ENCODE measurements at places on chromosomes 12 and 14. TPM values are rescaled to one million over a fixed set of nuclear protein-coding genes. Genes with fewer than 3 reads are reported as not detected.

EXOC3L4 gene
- not detected for total RNA-seq

ALDH1L2 gene
- 0.47 TPM for total RNA-seq

- H3K27ac ChIP-seq = no peak overlapping the region
- H3K4me1 ChIP-seq = peaks cover 31% of the 10 kb centered on the region
- H3K36me3 ChIP-seq = peaks cover 40% of the 10 kb centered on the region
- no peaks in the 10 kb centered on the region for H3K27me3 ChIP-seq
Observed at GRCh38 chr12:70321191-70321590, 44.9 kb upstream of the KCNMB4 start.

DNA sequence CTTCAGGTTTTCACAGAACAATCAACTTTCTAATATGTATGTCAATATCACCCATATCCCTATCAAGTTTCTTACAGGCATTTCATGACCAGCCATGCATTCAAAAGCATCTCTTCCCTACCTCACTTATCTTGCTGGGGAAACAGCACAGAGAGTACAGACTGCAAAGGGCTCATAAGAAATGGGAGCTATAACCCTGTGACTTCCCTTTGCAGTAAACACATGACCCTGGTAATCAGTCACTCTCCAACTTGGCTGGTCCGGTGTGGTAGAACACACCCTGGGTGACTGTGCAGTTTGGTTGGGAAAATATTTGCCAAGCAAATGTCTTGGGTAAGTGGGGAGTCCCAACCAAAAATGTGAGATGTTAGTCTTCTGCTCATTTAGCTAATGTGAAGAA is 49.4 kb upstream of the TMCC3 start:
- H3K4me1 ChIP-seq = no peaks in the 10 kb centered on the region
- no peak for DNase-seq
- H3K27me3 ChIP-seq = peaks cover 1% of the 10 kb centered on the region

GRCh38 chr14:37197421-37198272 is at the start of gene MIPOL1:
Gene MIPOL1, plus strand, starts transcription at chr14:37197937. Its CDS starts 49,952 bp downstream, at chr14:37247889.
- peaks cover 14% of the 10 kb centered on the region for H3K4me1 ChIP-seq
- no peaks in the 10 kb centered on the region for H3K36me3 ChIP-seq
- no peak within 1 kb of the TSS for H3K27ac ChIP-seq
- peaks cover 14% of the 10 kb centered on the region for H3K27me3 ChIP-seq
- peak within 1 kb of the TSS; percentile 46 for H3K4me3 ChIP-seq

TXNDC16 gene
- total RNA-seq = 7.1 TPM

- no peaks in the 10 kb centered on the region for H3K4me1 ChIP-seq
- H3K4me3 ChIP-seq = no peak overlapping the region
- H3K27me3 ChIP-seq = no peaks in the 10 kb centered on the region
- DNase-seq = no peak
Observed at GRCh38 chr12:7118881-7119280, 9.8 kb downstream of the RBP5 start.

DNA sequence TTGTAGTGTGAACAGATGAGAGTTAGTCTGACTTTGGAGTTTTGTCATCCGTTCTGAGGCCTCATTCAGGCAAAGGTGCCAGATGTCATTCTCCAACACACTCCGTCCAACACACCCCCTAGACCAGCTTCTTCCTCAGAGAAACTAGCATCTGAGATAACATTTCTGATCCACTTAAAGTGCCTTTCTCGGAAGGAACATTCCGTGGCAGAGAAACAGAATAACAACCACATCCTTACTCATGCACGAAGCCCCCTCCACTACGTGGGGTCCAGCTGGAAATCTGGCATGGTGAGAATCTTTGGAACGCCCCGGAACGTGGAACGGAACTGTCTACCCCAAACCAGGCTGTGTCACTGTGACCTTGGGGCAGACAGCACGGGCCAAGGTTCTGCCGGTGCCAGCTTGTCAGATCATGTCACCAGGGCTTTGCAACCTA is 17.0 kb upstream of the BCL7A start:
- DNase-seq = no peak
- H3K36me3 ChIP-seq = peaks cover 1% of the 10 kb centered on the region
- H3K4me3 ChIP-seq = peak overlapping the region; percentile 41

- H3K27ac ChIP-seq = no peak overlapping the region
- H3K4me3 ChIP-seq = no peak overlapping the region
- H3K4me1 ChIP-seq = peaks cover 2% of the 10 kb centered on the region
Observed at GRCh38 chr14:95814363-95815225, 62.0 kb upstream of the TUNAR start.

TROAP gene
- 1.7 TPM for total RNA-seq

DNA sequence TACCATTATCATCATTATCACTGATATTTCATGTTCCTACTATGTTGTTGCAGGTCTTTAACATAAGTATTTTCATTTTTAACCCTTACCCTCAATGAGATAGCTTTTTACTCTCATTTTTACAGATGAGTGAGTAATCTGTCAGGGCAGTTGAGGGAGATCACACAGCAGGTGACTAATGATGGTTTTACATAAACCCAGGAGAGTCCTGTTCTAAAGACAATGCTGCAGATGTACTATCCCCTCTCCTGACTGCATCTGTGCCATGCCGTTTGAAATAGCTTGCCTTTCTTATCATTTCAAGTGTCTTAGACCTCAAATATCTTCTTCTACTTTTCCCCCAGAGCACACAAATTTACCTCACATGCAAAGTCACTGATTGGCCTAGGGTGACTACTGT is 1552.1 kb upstream of the SEL1L start:
- DNase-seq = no peak
- H3K36me3 ChIP-seq = no peaks in the 10 kb centered on the region
- no peaks in the 10 kb centered on the region for H3K27me3 ChIP-seq
- no peak overlapping the region for H3K4me3 ChIP-seq
- no peak overlapping the region for H3K27ac ChIP-seq

DNA sequence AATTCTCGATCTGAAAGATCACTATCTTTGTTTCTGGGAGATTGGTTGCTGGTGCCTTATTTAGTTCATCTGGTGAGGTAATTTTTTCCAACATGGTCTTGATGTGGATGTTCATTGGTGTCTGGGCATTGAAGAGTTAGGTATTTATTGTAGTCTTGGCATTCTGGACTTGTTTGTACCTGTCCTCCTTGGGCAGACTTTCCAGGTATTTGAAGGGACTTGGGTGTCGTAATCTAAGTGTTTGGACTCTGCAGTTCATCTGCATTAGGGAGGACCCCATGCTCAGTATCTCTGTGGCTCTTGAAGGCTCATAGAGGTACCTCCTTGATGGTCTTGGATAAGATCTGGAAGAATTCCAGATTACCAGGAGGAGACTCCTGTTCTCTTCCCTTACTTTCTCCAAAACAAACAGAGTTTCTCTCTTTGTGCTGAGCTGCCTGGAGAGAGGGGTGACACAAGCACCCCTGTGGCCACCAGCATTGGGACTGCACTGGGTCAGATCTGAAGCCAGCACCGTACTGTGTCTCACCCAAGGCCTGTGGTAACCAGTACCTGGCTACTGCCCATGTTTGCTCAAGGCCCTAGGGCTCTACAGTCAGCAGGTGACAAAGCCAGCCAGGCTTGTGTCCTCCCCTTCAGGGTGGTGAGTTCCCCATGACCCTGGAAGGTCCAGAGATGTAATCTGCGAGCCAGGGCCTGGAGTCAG is 5.3 kb downstream of the A2ML1 start:
- no peak overlapping the region for H3K27ac ChIP-seq
- DNase-seq = no peak
- peaks cover 4% of the 10 kb centered on the region for H3K36me3 ChIP-seq
- no peaks in the 10 kb centered on the region for H3K4me1 ChIP-seq
- H3K27me3 ChIP-seq = peaks cover 2% of the 10 kb centered on the region
- H3K4me3 ChIP-seq = no peak overlapping the region
